ENCODE measurements at places on chromosomes 3 and 15.

DNA sequence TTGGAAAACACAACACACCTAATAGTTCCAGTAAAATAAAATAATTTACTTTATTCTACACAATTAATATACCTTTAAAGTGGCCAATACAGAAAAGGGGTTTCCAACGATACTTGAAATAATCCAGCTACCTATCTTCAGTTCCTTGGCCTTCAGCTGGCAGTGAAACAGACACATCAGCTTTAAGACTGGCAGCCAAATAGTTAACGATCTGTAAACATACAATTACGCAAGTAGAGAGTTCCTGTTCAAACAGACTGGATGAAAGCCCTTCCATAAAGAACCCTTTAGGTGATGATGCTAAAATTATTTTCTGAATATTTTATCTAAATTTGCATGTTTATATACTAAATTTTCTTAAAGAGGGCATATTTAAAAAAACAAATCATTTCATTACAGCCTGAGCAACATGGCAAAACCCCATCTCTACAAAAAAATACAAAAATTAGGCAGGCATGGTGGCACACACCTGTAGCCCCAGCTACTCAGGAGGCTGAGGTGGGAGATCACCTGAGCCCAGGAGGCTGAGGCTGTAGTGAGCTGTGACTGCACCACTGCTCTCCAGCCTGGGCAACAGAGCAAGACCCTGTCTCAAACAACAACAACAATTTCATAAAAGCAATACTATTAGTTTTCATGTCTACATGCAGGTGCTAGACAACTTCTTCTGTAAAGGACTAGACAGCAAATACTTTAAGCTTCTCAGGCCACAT lies 12.9 kb downstream of the DYNC1LI1 start:
- DNase-seq = peak; percentile 76

DNA sequence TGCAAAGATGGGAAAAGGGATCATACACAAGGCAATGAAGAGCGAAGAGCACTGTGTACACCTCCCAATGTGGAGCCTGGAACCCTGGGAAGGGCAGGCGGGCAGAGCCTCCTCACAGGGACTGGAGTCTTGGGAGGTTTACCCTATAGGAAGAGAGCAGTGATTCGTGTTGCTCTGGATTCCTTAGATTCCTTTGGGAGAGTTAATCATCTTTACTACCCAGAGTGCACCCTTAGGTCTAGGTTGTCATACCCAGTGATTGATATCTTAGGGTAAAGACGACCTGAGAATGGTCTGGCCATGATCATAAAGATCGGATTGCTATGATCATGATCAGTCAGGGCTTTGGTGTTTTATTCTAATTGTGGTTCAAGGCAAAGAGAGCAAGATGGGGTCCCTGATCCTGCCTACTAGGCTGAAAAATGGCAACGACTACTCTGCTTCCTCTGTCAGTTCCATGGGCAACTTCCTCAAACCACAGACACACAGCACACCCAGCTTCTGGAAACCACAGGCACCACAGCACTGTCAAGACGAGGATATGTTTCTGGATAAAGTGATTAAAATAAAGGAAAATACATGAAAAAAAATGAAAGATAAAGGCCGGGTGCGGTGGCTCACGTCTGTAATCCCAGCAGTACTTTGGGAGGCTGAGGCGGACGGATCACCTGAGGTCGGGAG lies 20.4 kb upstream of the MAP6D1 start:
- no peak for DNase-seq

DNA sequence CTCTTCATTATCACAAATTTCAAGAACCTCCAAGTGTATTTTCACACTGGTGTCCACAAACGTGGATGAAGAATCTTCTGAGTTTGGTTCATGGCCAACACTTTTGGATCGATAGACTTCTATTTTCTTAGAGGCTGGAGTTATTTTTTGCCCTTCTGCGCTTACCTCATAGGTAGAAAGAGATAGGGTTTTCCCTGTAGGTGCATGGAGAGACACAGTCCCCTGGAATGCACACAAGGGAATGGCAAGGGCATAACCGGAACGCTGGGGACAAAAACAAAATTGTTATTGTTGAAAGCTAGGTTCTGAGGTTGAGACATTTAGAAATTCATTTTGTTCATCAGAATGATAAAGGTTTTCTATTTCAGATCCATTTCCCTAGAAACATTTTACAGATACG lies 13.7 kb upstream of the DHX36 start:
- DNase-seq = no peak

GRCh38 chr15:74882528-74882927 lies 7.3 kb upstream of the MPI start:
- no peak for DNase-seq

DNA sequence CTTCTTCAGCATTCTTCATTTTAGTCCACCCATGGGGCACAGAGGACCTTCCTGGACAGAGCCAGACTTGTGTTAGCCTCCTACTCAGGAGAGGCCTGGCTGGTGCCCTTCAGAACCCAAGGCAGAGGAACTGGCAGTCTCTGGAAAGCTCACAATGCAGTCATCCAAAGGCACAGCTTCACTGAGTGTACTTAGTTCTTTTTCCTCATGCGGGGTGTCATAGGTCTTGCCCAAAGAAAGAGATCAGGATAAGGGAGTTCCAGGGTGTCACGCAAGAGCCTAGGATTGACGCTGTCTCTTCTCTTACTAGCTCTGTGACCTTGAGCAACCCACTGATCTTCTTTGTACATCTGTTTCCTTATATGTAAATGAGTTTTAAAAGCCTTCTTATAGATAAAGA lies 58.7 kb downstream of the CD200 start:
- DNase-seq = no peak

- DNase-seq = no peak
Observed at GRCh38 chr3:25335356-25335755, 92.7 kb upstream of the RARB start.

DNA sequence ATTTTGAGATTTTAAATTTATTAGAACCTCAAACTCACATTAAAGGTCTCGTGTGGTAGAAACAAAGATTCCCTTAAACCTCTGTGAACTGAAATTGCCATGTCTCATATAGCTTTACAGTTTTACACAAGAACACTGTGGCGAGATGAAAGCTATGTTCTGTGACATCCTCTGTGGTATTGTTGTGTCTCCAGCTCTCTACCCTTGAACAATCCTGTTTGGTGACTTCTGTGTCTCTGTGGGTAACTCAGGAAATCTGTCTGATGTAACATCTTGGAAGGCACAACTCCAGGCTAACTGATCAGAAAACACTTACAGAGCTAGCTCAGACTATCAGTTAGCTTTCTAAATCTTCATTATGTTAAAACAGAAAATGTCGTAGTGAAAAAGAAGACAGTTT lies 318.8 kb upstream of the GBE1 start:
- DNase-seq = no peak

GRCh38 chr3:160812304-160812703 lies 56.3 kb downstream of the PPM1L start:
- DNase-seq = no peak

- DNase-seq = no peak
Observed at GRCh38 chr15:60713119-60714084, 234.5 kb upstream of the ICE2 start.

GRCh38 chr3:134611516-134611915 lies 39.3 kb downstream of the KY start:
- DNase-seq = no peak

- DNase-seq = no peak
Observed at GRCh38 chr15:85337425-85338074, 42.9 kb upstream of the AKAP13 start.

GRCh38 chr15:43218908-43219706 lies 1.7 kb downstream of the EPB42 start:
- no peak for DNase-seq

DNA sequence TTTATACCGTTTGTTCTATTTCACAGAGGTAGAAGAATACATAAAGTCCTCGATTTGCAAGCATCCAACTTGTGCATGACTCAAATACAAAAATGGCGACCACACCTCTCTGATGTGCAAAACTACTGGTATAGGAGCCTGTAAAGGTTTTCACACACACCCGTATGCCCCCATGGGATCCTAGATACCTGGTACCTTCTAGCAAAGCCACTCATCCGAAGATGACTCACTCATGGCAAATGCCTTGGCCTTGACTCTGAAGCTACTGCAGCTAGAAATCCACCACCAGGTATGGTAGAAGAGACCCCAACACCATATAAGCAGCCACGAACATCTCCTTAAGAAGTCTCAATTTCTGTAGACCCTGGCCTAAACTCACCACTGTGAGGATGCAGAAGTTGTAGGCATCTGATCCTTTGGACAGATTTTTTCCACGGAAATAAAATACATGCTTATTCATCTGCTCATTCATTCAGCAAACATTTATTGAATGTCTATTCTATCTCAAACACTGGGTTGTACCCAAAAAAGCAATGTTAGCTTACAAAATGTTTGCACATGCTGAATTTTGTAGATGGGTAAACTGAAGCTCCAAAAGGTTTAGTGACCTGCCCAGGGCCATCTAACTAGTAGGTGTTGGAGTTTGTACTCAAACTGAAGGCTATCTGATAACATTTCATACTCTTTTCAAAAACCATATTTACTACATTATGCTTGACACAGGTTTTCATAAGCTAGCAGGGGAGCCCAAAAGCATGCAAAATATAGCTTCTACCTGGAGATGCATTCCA lies 158.8 kb downstream of the RORA start:
- DNase-seq = no peak

GRCh38 chr15:35876762-35877161 lies 330.8 kb upstream of the DPH6 start:
- DNase-seq = no peak

- DNase-seq = no peak
Observed at GRCh38 chr3:12179441-12179840, 20.7 kb upstream of the TIMP4 start.

GRCh38 chr3:69930564-69930963 lies 69.0 kb upstream of the SAMMSON start:
- no peak for DNase-seq

GRCh38 chr15:81126892-81127291 lies 7.2 kb upstream of the CFAP161 start:
- DNase-seq = no peak

DNA sequence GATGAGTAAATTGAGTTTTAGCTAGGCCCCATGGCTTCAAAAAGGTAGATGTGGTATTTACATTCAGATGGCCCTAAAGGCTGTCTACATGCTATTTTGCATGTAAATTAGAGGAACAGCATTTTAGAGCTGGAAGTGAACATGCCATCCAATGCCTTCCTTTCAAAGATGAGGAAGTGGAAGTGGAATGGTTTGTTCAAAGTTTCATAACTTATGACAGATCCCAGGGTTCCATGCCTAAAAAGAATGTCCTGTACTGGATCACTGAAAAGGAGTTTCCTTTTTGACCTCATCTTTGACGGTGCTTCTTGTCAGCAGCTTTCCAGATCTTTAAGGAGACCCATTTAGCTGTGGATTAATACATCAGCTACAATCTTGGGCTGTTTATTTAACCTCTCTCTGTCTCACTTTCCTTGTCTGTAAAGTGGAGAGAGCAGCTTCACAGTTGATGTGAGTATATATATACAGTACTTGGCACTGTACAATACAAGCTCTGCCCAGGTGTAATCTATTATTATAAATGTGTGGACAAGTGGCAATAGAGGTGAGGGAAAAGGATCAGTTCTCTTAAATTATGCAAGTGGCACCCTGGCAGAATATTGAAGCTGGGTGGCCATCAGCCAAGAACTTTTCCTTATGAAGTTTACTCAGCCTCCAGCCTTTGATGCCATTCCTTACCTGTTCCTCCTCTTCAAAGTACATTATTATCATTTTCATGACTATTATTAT lies 68.7 kb upstream of the GOLGA8B start:
- no peak for DNase-seq

DNA sequence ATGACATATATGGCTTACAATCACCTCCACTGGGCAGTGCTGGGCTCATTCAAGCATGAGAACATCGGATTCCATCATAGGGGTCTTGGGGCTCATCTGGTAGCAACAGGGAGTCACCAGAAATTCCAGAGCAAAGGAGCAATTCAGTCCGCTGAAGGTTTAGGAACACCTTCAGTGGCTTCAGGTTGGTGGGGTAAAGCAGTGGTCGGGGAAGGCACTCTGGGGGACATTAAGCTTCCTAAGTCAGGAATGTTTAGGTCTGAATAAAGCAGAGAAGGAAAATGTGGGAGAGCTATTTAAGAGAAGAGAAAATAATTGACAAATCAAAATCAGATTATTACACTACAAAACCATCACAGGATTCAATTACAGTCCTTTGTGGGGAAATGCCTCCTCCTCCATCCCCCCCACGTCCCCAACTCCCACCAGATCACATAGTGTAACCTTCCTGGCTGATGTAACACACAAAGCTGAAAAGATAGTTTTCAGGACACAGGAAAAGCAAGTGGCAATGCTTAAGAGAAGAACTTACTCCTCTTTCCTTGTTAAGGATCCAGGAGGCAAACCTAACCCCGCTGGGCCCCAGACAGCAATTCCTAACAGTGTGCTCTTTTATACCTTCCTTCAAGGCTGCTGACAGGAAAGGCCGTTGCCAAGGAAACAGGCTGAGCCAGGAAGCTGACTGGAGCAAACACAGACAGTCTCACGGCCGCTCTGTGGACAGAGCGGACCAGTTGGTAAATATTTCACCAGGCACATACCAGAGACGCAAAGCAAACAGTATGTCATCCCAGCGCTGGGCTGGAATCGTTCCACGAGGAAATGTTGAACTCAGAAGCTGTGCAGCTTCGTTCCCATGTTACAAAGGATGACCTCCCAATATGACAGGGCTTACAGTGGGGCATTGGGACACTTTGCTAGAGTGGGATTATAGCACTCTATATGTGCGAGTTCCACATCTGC lies 57.5 kb upstream of the LMCD1 start:
- DNase-seq = peak; percentile 90

- no peak for DNase-seq
Observed at GRCh38 chr3:57951066-57951882, 56.9 kb upstream of the FLNB start.

DNA sequence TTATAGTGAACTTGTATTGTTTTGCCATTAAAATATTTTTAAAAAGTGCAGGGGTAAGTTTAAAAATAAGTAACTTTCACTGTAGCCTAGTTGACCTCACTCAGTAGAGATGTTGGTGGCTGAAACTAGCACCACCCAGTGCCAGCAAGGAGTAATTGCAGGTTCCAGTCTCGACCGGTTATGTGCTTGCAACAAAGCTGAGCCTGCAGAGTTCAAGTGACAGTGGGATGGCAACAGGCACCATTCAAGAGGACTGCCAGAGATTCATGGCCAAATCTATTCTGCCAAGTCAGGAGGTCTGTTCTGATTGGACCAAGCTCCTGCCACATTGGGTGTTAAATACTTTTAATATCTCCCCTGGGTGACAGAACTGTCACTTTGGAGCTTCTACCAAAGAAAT lies 2.7 kb downstream of the ADAMTS7 start:
- DNase-seq = no peak

GRCh38 chr15:48596415-48596814 lies 49.1 kb downstream of the FBN1 start:
- no peak for DNase-seq

DNA sequence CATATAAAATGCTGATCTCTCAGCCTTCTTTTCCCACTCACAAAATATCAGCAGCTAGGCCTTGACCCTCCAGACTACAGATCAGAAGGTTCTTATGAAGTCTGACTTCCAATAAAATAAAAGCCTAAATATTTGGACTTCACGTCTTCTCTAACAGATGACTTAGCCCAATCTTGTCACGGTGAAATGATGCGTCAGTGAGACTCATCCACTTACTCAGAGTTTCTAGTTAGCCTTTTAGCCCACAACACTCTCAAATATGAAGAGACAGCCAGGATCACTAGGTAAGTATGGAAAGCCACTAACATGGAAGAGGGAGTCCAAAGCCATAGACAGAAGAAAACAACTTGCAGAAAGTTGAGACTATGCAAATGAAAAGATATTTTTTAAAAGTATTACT lies 601.2 kb downstream of the PYDC2 start:
- DNase-seq = no peak

GRCh38 chr3:182895513-182896112 lies 84.7 kb downstream of the DCUN1D1 start:
- DNase-seq = no peak
